T-cell (primary cell): ENCODE measurements at places on chromosomes 7 and 10.

DNA sequence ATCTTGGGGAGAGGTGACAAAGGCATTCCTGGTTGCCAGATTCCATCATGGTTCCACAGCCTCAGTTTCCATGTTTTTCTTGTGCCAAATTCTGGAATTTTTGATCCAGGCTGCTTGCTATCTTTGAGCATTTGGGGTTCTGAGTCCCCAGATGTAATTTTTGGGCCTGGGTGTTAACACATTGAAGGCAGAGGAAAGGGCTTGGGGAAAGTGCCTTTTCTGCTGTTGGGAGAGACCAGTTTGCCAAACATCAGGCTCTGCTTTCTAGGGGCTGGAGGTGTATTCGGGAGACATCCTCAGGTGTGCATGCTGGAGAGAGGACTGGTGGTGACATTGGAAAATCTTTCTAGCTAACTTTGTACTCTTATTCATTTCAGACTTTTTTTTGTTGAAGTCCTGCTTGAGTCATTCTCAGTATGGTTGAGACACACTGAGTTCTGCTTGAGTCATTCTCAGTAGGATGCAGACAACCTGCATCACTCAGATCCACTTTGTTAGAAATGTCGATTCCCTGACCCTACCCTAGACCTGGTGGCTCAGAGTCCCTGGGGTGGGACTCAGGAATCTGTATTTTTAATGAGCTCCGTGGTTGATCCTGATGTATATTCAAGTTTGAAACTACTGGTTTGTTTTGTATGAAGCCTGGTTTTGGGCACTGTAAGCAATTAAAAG, 101.0 kb downstream of the LRMDA start:
- no peak for DNase-seq

GRCh38 chr10:14687340-14687739, 87.4 kb downstream of the FAM107B start:
- no peak for DNase-seq

GRCh38 chr10:45673074-45673648, 589 bp upstream of the ZFAND4 start:
- DNase-seq: peak; percentile 26

GRCh38 chr7:7294911-7295310, 112.6 kb downstream of the C1GALT1 start:
- no peak for DNase-seq

DNA sequence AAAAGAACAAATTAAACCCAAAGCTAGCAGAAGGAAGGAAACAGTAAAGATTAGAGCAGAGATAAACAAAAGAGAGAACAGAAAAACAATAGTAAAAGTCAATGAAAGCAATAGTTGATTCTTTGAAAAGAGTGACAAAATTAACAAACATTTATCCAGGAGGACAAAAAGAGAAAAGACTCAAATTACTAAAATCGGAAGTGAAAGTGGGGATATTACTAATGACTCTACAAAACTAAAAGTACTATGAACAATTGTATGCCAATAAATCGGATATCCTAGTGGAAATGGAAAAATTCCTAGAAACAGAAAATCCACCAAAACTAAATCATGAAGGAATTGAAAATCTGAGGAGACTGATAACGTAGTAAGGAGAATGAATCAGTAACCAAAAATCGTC, 96.3 kb downstream of the SNX13 start:
- no peak for DNase-seq

- DNase-seq: no peak
Observed at GRCh38 chr7:112362053-112362650, 88.1 kb upstream of the IFRD1 start.

DNA sequence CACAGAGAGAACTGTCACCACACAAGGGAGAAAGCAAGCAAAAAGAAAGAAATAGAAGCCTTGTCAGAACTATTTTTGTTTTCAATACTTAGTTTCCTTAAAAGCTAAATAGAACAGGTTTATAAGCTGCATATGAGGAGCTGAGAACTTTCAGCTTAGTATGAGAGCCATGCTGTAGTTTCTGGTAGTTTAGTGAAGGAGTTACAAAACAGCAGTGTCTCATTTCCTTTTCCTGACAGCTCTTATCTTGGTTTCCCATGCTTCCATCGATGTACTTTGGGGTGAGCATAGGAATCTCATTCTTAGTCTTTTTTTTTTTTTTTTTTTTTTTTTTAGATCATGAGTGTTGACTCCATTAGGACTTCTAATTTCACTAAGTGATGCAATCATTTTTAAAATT, 8.6 kb upstream of the CHRM2 start:
- DNase-seq: no peak

DNA sequence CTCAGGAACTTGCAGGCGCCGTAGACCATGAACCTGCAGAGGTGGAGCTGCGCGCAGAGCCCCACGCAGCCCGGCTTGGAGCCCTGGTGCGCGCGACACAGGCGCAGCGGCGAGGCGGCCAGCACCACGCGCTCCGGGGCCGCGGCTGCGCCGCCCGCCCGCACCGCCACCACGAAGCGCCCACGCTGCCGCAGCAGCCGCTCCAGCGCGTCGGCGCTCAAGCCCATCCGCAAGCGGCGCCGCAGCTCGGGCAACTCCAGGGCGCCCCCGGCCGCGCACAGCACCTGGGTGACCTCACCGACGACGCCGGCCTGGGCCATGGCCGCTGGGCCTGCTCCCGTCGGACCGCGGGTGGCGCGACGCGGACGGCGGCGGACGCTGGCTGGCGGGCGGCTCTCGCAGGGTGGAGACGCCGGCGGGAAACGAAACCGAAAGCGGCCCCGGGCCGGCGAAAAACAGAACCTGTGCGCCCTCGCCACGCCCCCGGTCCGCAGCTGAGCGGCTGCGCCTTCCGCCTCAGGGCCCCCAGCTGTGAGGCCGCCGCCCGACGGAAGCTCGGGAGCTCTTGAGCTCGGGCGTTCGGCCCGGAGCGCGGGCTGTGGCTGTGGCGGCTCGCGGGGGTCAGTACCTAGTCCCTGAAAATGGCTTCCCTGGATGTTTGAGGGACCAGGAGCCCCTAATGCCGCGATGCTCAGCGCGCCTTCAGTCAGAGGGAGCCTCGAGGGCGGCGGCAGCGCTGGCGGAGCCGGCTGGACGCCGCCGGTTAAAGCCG, at the start of gene PARP12:
PARP12 (minus strand) TSS at position 424 of the 772 bp plus-strand sequence; CDS start at position 320, 104 bp downstream.
- DNase-seq: peak; percentile 80

- no peak for DNase-seq
Observed at GRCh38 chr10:68047122-68047521, 28.0 kb downstream of the HERC4 start.

GRCh38 chr10:100710151-100710871, 35.1 kb upstream of the PAX2 start:
- DNase-seq: no peak

- no peak for DNase-seq
Observed at GRCh38 chr7:1289666-1290025, 57.0 kb downstream of the UNCX start.

GRCh38 chr10:88553116-88553752, 29.9 kb downstream of the RNLS start:
- DNase-seq: peak; percentile 25

DNA sequence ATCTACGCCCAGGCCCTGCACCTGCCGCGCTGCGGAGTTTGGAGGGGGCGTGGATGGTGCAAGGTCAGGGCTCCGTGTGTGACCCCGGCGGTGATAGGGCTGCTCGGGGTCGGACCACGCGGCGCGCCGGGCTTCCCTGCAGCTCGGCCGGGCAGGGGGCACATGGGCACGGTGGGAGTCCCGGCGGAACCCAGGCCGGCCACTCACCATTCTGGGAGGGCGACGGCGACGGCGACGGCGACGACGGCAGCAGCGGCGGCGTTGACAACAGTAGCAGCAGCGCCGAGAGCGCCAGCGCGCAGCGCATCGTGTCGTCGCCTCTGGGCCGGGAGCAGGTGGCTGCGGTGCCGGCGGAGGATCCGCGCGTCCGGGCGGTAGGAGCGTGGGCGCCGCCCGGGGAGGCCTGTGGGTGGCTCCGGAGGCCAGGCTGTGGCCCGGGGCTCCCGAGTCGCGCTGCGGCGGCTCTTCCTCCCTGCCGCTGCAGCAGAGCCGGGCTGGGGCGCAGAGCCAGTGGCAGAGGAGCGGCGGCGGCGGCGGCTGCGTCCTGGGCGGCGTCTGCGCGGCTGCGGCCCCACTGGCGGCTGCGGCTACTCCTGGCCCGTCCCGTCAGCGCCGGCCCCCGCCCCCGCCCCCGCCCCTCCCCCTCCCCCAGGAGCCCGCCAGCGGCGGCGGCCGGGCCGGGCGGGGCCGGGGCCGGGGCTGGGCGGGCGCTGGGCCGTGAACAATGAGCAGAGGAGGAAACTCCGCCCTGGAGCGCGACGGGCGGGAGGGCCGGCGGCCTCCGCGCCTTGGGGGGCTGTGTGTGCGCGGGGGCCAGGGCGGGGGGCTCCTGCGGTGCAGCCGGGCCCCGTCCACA, at the start of gene PODXL:
PODXL (minus strand) TSS at position 576 of the 856 bp plus-strand sequence; CDS start at position 307, 269 bp downstream.
- DNase-seq: peak; percentile 20

GRCh38 chr10:79941146-79941545, 7.8 kb downstream of the SFTPD start:
- no peak for DNase-seq

DNA sequence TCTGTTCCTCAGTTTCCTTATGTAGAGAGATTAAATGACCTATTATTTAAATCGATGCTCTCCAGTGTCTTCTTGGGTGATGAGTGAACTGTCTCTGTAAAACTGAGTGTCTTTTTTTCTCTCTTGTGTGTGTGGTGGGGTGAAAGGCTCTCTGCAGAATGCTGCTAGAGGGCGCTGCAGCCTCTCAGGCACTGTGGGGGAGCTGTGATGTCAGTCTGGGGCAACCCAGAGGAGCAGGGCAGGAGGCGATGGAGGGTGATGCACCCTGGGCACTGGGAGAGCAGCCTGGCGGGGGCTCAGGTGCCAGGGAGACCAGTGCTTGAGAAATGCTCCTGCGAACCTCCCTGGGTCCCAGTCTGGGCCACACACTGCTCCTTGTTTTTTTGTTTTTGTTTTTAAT, 110.1 kb upstream of the POM121L12 start:
- no peak for DNase-seq

DNA sequence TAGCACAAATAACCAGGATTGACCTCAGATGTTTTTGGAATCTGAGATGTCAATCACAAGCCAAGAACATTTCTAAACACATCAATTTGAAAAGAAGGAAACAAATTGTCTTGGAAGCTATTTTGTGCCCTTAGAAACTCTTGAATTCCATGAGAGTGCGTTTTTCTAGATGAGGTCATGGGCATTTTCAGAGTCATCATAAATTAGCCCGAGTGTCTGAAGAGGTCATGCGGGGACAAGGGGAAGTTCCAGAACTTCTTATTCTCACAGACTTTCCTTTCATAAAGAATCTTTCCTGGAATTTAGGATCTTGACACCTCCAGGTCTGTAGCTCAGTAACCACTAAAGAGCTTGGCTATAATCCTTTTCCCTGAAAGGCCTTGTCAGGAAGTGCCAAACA, 28.2 kb downstream of the IL2RA start:
- no peak for DNase-seq

DNA sequence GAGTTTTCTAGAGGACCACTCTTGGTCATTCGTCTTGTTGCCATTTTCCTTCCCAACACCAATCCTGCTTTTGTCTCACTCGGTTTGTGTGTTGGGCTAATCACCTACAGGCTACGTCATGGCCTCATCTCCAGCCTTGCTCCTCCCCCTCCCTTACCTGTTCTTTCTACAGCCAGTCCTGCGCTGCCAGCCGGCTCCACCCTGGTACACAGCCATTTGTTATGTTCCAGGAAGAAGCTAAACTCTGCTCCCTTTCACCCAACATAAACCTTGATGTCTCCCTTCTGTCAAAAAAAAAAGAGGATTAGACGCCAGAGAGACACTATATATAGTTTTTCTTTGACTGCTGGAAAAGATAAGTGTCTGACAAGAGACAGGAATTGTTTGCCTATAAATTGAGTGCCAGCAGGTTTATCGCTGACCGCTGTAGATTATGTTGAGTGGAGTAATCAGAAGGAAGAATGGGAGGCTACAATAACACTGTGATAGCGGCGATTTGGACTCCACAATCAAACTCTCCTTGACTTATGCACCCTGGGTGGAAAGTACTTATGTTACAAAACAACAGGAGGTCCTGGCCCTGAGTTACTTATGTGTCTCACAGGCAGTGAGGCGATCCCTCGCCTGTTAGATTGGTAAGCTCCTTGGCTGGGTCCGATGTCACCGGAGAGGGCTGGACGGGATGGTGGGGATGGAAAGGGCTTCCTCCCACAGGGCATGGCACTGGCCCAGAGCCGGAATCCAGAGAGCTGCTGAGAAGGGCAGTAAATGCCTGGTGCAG, 171.3 kb upstream of the BMPER start:
- DNase-seq: no peak

DNA sequence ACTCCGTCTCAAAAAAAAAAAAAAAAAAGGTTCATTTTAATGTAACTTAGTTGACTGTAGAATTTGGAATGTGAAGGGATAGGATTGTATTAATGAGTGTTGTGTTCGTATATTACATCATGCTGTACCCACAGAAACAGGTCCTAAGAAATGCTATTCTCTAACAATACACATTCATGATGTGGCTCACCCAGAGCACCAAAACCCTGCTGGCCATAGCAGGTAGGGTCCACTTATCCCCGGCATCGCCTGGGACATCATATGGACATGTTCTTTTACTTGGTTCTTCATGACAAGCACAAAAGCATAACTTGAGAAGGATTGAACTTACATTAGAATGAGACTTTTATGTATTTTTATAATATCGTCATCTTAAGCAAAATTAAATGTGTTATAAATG, 241.5 kb downstream of the CACNB2 start:
- DNase-seq: no peak

DNA sequence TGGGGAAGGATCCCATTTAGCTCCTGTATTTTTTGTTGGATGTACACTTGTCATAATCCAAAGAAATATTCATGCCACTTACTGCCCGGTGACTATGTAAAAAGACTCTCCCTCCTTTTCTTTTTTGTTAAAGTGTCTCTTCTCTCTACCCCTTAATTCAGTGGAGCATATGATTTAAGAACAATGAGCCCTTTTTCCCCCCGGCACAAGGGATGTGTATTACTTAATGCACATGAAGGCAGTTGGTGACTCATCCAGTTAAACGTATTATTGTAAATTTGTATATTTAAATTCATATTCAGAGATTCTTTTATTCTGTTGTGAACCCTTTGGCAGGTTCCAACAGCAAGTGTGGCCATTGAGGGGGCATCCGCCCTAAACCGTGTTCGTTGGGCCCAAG, 241.9 kb downstream of the SLC25A13 start:
- no peak for DNase-seq

- DNase-seq: no peak
Observed at GRCh38 chr7:148587076-148587475, 3.5 kb upstream of the C7orf33 start.

GRCh38 chr10:13450069-13450468, 78.7 kb downstream of the BEND7 start:
- no peak for DNase-seq

GRCh38 chr7:130655286-130655685, 13.3 kb downstream of the COPG2 start:
- DNase-seq: no peak
